Calu3 (cell line): ENCODE measurements at places on chromosomes 16 and 17. TPM values are rescaled to one million over a fixed set of nuclear protein-coding genes. Genes with fewer than 3 reads are reported as not detected.
A peak's percentile ranks its signal among the peaks of the same experiment; 100 is the strongest.

Gene TLCD3A
- 18.4 and 20.3 TPM in 2 replicates for total RNA-seq

DNA sequence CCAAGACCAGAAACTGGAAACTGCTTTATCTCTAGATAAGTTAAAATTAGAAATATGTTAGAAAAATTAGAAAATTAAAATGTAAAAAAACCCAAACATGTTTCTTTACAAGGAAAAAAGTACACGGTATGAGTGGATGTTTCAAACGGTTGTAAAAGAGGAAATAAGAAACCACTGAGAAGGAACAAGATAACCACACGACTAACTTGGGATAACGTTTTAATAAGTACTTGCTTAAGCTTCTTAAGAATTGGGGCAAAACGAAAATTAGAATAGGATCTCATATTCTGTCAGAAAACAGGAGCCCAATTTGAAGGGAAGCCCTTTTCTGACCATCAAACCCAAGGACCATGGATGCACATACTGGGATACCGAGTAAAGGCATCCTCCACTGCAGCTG lies 31.0 kb downstream of the MBTPS1 start:
- DNase-seq: no peak

DNA sequence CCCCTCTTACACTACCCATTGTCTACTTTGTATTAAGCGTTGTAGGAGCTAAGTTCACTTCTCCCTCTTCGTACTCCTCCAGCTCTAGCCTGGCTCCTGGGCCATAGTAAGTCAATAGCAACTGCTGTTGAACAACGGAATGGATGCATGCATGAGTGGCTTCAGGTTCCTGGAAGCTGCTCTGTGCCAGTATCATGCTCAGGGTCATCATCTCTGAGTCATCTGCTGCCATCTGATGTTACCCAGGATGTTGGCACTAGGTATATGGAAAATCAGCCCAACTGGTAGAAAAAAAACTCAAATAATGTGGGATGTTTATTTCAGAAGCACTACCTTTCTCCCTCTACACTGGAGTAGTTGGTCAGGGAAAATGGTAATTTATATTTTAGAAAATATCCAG lies 536.8 kb downstream of the NPIPA7 start:
- DNase-seq: no peak

DNA sequence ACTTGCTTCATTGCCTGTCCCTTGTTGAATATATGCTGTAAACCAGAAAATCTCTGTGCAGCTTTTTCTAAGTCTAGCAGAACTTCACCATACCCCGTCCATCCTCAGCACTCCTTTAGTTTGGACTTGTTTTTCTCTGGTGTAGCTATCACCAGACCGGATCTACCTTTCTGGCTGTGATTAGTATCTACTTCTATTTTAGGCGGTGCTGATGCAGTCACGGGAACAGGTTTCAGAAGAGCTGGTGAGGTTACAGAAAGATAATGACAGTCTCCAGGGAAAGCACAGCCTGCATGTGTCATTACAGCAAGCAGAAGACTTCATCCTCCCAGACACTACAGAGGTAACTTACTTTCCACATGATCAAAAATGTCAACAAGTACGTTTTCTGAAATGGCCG lies 46.4 kb downstream of the NUP88 start:
- DNase-seq: no peak

DNA sequence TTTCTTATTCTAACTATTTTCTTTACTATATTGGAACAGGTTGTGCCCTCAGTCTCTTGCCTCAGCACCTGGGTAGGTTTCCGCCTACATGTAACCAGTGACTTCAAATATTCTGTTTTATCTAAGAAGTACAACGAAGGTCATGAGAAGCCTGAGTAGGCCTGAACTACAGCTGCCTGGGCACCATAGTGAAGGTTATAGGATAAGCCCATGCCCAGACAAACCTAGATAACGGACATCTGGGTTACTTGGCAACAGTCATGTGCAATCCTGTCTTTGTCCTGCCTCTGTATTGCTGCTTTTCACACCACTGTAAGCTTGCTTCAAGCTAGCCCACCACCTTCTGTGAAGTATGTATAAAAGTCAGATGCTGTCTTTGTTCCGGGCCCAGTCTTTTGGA lies 25.4 kb upstream of the ARL4D start:
- no peak for DNase-seq

Gene IL21R
- not detected in 2 replicates for total RNA-seq

DNA sequence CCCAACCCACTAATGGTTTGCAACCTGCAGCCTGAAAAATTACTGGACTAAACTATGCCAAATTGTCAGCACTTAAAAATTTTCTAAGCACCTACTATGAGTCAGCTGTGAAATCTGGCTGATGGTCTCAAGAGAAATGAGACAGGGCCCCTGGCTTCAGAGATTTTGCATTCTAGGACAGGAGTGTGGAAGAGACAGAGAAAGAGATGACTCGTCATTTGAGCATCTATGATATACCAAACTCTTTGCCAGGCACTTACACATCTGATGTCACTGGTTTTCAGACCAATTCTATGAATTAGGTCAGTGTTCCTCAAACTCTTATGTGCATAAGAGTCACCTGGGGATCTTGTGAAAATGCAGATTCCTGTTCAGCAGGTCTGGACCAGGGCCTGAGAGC lies 44.4 kb downstream of the CLEC19A start:
- DNase-seq: no peak

DNA sequence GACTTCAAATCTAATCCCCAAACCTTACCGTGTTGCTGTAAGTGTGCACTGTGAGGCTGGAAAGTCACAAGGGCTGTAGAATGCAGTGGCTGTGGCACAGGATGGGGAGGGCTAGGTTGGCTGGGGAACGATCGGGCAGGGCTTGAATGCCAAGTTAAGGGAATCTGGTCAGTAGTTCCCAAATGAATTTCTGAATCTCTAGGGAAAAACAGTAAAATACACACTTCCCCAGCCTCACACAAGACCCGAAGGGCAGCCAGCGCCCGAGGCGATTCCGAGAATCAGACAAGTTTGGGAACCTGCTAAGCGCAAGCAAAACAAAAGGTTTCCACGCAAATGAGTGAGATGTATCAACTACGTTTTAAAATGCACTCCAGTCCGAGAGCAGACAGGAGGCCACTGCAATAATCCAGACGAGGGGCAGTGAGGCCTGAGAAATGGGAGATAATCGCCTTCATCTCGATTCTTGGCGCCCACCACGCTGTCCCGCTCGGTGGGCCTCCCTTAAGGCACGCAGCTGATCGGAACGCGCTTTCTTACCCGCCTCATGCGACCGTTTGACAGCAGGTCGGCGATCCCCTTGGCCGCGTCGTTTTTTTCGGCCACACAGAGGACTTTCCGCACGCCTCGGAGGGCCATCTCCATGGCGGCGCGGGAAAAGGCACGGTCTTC lies 599 bp downstream of the TOP3A start:
- no peak for DNase-seq

- DNase-seq: no peak
Measured at GRCh38 chr16:85663891-85664321, 24.8 kb downstream of the GINS2 start.

- no peak for DNase-seq
Measured at GRCh38 chr17:64022611-64023063, 2.2 kb upstream of the ICAM2 start.

DNA sequence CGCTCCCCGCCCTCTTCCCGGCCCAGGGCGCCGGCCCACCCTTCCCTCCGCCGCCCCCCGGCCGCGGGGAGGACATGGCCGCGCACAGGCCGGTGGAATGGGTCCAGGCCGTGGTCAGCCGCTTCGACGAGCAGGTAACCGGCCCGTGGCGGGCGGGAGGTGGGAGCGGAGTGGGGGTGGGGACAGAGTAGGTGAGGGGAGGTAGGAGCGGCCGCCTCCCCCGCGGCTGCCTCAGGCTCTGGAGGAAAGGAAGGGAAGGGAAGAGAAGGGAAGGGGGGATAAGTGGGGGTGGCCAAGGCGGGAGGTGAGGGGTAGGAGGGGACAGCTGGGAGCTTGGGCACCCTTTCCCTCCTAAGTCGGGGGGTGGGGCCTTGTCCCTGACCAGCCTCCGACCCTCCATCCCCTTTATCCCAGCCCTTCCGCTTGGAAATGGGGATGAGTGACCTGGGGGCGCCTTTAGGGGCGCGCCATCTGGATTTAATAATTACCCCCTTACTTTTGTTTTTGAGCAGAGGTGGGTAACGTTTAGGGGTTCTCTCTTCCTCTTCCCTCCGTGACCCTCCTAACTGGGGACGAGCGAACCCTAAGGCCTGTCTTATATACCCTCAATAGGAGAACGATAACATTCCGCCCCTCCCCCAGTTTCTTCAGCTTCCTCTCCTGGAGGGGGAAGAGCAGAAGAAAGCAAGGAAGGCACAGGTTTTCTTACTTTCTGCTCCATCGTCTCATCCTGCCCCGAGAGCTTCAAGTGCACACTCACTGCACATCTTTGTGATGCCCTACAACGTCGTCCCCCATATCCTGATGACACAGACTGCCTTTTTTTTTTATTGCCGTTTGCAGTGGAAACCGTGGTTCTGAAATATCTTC lies 694 bp downstream of the NF1 start:
- peak; percentile 55 for DNase-seq

GRCh38 chr17:50133028-50133768 lies 3.2 kb upstream of the SAMD14 start:
- peak; percentile 42 for DNase-seq

- DNase-seq: no peak
Measured at GRCh38 chr17:59832883-59833379, 59.8 kb downstream of the TUBD1 start.

Gene KRT15
- total RNA-seq: 83.0 and 86.8 TPM in 2 replicates

GRCh38 chr17:17191346-17191792 lies 14.8 kb downstream of the PLD6 start:
- DNase-seq: no peak

GRCh38 chr17:40021451-40021971 lies 6.3 kb downstream of the CSF3 start:
- peak; percentile 88 for DNase-seq

Gene CCDC40
- total RNA-seq: 9.9 and 13.3 TPM in 2 replicates

DNA sequence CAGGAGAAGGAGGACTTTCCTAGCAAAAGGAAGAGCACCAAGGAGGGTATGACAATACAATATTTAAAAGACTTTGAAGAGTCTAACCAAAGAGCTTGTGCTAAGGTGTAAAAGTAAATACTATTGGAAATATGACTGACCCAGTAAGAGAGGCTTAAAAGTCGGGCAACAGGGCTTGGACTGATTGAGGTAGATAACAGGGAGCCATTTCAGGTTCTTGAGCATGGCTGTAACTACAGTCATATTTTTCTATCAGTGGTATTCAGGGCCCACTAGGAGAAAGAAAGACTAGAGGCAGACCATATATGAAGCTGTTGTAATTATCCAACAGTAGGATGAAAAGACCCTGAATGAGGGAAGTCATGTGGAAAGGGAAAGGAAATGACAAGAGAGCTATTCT lies 62.3 kb downstream of the SMURF2 start:
- no peak for DNase-seq

- DNase-seq: no peak
Measured at GRCh38 chr17:32187271-32187670, 45.0 kb downstream of the RHOT1 start.

DNA sequence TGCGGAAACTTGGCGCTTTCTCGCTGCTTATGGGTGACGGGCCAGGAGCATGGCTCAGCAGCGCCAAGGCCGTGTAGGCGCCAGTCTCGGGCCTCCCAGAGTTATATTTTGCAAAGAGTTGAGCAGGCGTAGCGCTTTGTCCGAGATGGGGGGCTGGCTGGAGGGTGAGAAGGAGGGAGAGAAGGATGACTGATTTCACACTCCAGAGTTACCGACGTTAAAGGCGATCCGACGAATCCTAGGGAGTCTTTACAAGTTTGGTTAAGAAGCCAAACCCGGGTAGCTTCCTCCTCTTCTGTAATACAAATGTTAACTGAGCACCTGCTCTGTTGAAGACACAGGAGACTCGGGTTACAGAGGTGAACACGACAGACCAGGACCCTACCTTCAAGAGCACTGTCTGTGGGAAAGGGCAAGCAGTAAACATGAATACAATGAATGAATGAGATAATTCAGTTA lies 782 bp downstream of the POLR2A start:
- DNase-seq: no peak

DNA sequence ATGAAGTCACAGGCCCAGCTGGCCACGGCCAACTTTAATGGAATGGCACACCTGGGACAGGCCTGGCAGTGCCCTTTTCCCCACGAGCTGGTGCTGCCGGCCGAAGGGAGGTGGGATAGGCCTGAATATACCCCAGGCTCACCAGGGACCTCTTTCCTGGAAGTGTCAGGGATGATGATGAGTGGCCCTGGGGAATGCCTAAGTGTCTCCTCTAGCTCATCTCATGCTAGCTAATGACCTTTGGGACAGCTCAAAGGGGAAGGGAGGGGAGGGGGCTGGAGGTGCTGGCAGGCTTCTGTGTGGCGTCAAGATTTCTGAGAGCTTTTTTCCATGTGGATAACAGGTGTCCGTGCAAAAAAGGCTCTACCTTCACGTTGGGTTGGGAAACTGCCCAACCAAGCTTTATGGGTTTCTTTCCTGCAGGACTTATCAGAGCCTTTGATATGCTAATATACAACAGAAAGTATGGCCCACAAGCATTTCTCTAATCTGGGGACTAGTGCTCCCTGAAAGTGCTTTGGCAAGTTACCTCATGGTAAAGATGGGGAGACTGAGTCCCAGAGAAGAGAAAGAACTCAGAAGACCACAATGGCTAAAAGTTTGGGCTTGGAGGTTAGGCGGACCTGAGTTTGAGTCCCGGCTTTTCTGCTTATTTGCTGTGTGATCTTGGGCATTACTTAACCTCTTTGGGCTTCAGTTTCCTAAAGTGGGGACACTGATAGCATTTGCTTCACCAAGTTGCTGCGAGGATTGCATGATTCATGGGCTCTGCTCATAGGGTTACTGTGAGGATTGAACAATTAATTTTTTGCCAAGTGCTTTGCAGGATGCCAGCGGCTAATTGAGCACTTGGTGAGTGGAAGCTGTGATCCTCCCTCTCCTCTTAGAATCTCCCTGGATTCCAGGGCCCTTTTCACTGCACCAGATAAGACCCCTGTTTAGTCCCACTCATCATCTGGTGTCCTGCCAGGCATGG lies 14.0 kb downstream of the ADGRG1 start:
- no peak for DNase-seq

- DNase-seq: no peak
Measured at GRCh38 chr16:54862529-54862928, 68.1 kb upstream of the IRX5 start.

Gene CAPNS2
- total RNA-seq: not detected in 2 replicates

Gene GCGR
- 0.78 TPM in 1 of 2 replicates, not detected in the other for total RNA-seq

DNA sequence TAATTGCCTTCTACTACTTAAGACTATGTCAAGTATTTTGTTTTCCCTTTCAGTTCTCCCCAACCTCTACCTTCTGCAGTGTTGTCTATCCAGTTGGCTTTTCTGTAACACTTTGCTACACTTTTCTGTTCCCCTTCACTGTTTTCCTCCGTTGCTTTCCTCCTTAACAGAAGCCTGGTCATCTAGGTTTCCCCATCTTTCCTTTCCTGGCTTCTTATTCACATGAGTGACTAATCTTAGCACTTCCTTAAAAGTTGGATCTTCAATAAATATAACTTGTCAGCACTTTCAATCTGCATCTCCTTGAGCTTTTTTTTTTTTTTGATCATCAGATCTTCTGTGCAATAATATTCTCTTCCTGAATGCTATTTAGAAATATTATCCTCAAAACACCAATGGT lies 2.8 kb upstream of the SLFN11 start:
- DNase-seq: no peak

DNA sequence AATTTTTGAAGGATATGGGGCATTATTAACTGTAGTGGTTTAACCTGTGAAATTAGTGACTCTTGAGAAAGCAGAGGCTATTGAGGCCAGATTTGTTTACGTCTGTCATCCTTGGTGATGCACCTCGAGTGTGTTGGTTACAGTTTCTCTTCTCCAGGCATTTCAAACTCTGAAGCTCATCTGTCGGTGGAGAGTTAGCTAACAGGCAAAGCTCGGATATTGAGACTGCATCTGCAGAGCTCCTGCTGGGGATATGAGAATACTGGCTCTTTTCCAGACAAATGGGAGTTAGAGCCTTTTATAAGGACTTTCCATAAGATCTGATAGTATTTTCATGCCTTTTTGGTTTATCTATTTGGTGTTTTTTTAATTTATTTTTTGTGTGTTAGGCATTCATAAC lies 6.7 kb downstream of the CLEC16A start:
- no peak for DNase-seq
